HTR-8/SVneo (cell line): ENCODE measurements at places on chromosomes 3 and 15.

- DNase-seq = no peak
Observed at GRCh38 chr15:79919090-79919748, 22.4 kb upstream of the MTHFS start.

DNA sequence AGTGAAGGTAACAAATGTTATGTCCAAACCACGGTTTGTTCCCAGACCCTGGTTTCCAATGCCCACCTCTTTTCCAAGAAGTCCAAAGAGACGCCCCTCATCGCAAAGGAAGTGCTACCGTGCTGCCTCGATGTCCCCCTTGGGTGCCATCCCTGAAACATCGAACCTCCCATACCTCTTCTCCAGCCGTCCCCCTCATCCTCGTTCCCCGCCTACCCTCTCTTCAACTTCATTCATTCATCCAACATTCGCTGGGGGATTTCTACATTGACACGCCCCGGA is 467 bp downstream of the TIPIN start:
- peak; percentile 11 for DNase-seq

DNA sequence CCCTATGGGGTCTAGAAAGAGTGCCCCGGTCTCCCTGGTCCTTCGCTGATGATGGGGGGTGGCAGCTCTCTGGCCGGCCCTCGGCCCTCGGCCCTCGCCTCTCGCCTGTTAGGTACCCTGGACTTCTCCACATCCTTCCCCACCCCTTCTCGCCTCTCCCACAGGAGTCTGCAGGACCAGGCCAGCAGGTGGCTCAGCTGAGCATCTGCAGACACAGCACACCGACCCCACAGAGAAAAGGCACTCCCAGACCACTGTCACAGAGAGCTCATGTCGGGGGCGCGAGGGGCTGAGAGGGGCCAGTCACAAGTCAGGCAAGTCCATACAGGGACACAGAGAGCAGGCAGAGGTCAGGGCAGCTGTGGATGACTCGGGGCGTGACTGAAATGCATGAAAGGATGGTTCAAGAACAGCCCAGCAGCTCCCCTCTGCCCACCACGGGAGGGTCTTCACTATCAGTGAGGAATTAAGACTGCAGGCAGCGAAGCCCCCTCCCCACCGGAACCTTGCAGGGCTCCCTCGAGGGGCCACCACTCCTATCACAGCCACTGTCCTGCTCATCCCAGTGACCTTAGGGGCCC is 181.7 kb upstream of the NSMCE3 start:
- no peak for DNase-seq

DNA sequence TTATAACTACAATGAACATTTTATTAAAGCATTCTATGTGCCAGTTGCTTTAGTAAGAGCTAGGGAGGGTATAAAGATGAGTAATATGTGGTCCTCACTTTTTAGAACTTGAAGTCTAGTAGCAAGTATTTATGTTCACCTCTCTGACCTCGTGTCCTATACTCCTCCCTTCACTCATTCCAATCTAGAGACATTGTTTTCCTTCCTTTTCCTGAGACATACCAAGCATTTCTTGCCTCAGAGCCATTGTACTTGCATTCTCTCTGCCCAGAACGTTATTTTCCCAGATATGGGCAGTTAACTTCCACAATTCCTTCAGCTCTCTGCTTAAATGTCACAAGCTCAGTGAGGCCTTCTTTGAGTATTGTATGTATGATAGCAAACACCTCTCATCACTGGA is 408.6 kb downstream of the PDCD6IP start:
- DNase-seq = peak; percentile 7

DNA sequence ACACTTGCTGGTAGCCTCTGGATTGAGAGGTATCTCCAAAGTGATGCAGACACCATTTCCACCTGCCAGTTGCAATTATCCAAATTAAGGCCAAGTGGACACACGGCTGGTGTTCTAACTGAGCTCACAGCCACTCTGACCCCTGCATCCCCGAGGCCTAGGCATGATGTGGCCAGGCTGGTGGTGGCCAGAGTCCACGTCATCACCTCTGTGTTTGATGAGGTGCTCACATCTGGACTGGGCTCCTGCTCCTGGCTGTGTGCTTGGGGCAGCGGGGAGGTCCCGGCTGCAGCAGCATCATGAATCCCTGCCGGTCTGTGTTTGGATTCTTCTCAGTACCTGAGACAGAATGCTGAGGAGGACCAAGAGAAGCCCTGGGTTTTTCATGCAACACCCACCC is 4.9 kb downstream of the OXTR start:
- no peak for DNase-seq

GRCh38 chr15:46901001-46901400 is 816.3 kb upstream of the SEMA6D start:
- no peak for DNase-seq

- peak; percentile 68 for DNase-seq
Observed at GRCh38 chr3:42071904-42072812, 19.0 kb upstream of the TRAK1 start.

DNA sequence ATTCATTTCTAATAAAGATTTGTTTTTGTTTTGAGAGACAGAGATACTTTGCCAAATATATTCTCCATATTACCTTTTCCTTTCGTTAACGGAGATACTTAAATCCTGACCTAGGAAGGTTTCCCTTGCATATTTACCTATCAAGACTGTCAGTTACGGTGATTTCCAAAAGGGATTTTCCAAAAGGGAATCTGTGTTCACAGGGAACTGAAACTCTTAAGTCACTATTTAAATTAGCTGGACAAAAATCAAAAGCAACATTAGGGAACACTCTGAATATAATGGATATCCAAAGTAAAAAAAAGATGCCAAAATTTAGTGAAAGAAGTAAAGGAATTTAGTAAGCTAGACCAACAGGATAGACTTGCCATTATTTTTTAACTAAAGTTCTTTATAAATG is 576 bp downstream of the LRRFIP2 start:
- no peak for DNase-seq

GRCh38 chr3:151091685-151092345 is 6.4 kb downstream of the MED12L start:
- no peak for DNase-seq

DNA sequence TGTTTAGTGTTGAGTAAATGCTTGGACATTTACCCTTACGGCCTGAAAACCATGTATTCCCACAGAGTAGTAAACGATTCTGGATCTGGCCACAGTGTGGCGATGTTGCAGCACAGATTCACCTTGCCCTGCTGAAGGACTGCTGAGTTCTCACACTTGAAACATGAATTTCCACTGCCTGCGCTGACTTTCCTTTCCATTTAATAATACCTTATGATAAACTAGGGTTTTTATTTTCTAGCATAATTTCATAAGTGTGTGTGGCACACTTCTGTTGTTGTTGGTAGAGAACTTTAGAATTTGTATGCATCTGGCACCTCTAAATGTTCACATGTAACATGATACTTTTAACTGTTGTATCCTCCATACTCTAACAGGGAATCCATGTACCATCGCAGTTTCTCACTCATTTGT is 53.9 kb downstream of the C3orf38 start:
- DNase-seq = peak; percentile 62

DNA sequence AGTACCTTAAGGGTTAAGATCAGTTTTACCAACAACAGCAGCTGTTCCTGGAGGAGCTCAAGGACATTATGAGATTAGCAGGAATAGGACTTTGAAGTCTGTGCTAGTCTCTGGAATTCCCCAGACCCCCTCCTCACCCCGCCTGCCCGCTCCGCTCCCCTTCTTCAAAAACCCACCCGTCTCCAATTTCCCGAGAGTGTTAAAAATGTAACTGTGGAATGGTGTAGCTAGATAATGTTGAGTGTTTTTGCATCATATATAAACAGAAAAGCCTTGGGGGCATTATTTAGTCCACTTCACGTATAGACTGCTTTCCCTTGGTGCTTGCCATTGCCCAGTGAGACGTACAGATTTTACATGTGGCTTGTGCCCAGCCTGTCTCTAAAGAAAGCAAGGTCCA is 65.0 kb upstream of the SEMA6D start:
- DNase-seq = no peak

- DNase-seq = no peak
Observed at GRCh38 chr3:168506589-168506988, 410.9 kb upstream of the GOLIM4 start.

DNA sequence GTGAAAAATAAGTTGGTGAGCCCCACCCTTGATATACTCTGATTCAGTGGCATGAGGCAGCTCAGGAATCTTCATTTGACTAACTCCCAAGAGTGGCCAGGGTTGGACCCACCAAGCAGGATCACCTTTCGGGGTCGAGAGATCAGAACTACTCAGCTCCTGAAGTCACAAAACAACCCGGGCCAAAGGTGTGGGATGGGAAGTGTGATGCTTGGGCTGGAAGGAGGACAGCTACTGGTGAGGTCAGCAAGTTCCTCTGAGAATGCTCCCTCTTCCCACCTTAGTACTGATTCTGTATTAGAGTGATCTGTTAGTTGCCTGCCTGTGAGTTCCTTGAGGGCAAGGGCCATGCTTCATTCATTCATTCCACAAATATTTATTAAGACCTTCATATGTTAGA is 15.1 kb downstream of the ESYT3 start:
- DNase-seq = no peak
